ENCODE measurements at places on chromosomes 3 and 15.

GRCh38 chr3:154250291-154250690 lies 74.0 kb downstream of the DHX36 start:
- no peak for DNase-seq

DNA sequence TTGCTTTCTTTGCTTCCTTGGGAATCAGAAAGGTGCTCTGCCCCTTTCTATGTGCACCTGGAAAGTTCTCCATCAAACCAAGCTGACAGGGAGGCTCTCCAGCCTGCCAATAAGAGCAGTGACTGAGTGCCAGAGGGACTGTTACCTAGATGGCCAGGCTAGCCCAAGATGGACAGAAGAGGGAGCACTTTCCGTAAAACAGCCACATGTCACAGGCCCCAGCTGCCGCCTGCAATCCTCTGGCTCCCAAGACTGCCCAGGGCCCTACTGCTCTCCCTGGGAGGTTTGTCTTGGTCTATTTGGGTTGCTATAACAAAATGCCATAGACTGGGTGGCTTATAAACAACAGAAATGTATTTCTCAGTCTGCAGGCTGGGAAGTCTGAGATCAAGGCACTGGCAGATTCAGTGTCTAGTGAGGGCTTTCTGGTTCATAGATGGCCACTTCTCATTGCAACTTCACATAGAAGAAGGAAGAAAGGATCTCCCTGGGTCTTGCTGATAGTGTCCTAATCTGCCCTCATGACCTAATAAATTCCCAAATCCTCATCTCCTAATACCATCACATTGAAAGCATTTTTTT lies 72.3 kb downstream of the TAMM41 start:
- no peak for DNase-seq

- no peak for DNase-seq
Measured at GRCh38 chr3:195587824-195588223, 4.1 kb upstream of the APOD start.

GRCh38 chr15:52115598-52116427 lies 3.2 kb upstream of the BCL2L10 start:
- DNase-seq: no peak

GRCh38 chr15:40843885-40844695 lies at the start of gene SPINT1:
SPINT1 (plus strand) TSS chr15:40844048; CDS start chr15:40844555, 507 bp downstream.
- peak; percentile 38 for DNase-seq

GRCh38 chr3:24596626-24597025 lies 102.0 kb upstream of the THRB start:
- no peak for DNase-seq

- no peak for DNase-seq
Measured at GRCh38 chr3:77933926-77934325, 894.0 kb downstream of the ROBO2 start.

GRCh38 chr15:75680007-75680789 lies 32.5 kb downstream of the CSPG4 start:
- DNase-seq: no peak

DNA sequence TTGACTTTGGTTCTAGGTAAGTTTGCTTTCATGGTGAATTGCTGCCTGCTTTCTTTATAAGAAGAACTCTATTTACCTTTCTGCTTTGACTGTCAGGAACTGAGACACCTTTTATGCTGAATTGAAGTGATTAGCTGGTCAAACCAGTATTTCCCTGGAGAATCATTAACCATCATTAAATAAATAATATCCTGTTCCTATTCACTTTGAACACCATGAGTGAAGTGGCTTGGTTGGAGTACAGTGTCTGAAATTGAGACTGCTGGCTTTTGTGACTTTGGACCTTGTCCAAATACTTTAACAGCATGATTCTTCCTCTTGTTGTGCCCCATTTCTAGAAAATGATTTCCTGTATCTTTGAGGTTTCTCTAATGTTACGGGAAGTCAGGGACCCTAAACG lies 5.6 kb upstream of the TMEM62 start:
- peak; percentile 23 for DNase-seq

DNA sequence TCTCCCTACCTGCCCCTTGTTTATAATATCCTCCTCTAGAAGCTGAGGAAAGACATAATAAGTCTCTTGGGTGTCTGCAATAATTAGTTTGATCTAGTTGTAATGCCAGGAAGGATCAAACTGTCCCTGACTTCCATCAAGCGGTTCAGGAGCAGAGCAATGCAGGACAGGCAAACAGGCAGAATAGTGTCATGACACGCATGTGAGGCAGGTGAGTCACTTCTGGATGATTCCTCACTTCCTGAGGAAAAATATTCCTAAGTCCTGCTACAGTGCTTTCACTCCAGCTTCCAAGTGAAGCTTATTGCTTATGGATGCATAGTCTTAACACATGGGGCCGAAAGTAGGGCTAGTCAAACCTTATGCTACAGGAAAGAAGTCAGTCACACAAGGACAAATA lies 85.8 kb downstream of the GREM1 start:
- no peak for DNase-seq

DNA sequence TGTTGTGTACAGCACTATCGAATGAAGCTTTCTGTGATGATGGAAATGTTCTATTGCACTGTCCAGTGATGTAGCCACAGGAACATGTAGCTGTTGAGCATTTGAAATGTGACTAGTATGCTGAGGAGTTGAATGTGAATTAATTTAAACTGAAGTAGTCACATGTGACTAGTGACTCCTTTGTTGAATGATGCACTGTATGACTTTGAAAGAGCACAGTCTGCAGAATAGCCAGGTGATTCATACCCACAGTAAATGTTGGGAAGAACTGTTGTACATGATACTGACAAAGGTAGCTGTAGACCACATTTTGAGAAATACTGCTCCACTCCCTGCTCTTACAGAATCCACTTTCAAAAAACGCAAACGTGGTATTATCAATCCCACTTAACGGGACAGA lies 34.0 kb upstream of the ACTL6A start:
- no peak for DNase-seq

GRCh38 chr3:61563313-61564271 lies 2.2 kb downstream of the PTPRG start:
- DNase-seq: no peak

- DNase-seq: no peak
Measured at GRCh38 chr15:59685737-59686297, 3.3 kb downstream of the BNIP2 start.

DNA sequence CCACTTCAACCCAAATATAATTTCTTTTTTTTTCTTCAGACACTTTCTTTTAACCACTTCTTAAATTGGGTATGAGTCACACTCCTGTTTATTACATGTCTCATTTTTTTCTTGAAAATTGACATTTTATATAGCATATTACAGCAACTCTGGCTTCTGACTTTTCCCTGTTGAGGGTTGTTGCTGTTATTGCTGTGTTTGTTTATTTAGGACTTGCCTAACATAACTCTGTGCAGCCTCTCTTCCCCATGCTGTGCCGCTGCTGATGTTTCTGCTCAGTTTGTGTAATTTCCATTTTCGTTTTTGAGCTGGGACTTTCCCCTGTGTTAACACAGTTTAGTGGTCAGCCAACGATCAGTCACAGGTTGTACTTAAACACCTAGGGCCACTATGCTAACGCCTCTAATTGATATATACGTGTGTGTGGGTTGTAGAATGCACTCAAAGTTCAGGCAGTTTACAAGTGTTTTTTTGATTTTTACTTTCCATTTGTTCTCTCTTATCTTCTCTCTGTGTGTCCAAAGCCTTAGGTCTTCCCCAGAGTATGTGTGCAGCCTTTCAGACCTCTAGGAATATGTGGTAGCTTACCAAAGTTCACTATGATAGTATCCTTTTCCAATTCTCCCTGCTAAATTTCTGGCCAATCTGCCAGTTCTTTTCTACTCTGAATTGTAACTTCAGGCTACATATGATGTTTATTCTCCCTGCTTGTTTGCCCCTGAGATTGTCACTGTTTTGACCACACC lies 337.2 kb downstream of the ZBTB20 start:
- no peak for DNase-seq

GRCh38 chr3:13093687-13094086 lies 20.5 kb upstream of the IQSEC1 start:
- DNase-seq: no peak

GRCh38 chr3:50428007-50428633 lies 68.8 kb upstream of the TMEM115 start:
- no peak for DNase-seq

- peak; percentile 71 for DNase-seq
Measured at GRCh38 chr3:185332026-185332735, 30.8 kb upstream of the MAP3K13 start.

GRCh38 chr3:180657094-180657493 lies 22.2 kb downstream of the CCDC39 start:
- no peak for DNase-seq

- no peak for DNase-seq
Measured at GRCh38 chr3:174208161-174208560, 651.0 kb upstream of the NAALADL2 start.

GRCh38 chr3:105764378-105765307 lies 104.2 kb downstream of the CBLB start:
- no peak for DNase-seq

DNA sequence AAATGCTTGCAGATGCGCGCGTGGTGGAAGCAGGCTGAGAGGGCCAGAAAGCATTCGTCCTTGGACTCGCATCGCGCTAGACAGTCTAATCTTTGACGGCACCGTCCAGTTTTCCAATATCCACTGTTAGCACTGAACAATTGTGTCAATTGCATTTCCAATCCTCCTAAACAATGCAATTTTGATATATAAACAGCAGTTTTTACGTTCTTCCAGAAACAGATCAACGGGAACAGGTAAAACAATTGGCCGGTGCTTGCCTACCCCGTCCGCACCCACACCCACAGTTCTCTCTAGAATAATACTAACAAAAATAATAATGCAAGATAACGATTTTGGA lies 17.2 kb downstream of the CPN2 start:
- no peak for DNase-seq

DNA sequence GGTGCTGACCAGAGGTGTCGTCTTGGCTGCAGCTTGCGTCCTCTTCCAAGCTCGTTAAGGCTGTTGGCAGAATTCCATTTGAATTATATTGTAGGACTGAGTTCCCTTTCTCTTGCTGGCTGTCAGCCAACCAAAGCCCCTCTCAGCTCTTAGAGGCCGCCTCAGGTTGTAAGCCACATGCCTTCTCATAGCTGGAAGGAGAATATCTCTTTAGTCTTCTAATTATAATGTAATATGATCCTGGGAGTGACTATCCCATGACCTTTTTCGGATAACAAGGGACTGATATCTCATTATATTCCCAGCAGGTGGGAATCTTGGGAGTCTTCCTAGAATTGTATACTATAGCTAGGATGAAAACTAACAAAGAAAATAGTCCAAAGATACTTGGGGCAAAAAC lies 4.8 kb downstream of the SCG5 start:
- no peak for DNase-seq

All from CD14-positive monocyte (primary cell).